ENCODE measurements at places on chromosomes 4 and X.

- no peak for DNase-seq
Observed at GRCh38 chr4:179398414-179398813, 1956.2 kb upstream of the AGA start.

DNA sequence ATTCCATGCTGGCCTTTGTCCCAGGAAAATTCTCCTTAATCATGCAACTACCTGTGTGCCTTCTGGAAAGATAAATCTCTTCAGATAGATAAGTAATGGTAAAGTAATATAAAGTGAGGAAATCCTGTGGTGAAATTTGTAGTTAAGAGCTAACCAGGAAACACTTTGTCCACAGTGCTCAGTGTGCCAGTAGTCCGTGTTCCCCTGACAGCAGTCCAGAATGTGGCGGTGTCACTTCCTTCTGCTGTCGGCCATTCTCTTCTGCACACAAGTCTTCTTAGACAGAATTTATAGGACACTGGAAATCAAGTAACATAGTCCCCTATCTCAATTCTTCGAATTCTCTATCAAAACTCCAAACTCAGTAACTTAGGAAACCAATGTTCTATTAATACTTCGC is 5.7 kb upstream of the CXXC4 start:
- DNase-seq, result no peak

DNA sequence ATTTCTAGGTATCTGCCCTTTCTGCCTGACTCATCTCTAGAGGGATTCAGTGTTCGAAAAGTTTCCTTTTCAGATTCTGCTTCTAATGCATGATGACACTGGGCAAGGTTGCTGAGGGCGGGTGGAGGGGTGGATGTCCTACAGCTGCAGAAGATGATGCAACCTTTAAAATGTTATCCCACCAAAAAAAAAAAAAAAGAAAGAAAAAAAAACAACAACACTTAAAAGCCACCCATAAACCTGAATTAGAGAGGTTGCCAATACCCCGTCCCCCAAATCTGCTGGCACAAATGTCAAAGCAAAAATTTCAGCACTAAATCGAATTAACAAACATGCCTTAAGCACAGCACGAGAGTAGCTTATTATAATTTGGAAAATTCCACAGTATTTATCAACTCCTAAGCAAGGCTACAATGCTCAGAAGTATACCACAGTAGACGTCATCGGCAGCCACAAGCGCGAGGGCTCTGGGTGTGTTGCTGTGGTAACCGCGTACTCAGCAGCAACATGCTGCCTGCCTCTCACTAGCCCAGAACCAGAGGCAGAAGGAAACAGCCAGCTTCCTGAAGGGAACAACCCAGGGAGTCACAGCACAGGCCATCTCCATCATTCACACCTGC is 167.5 kb upstream of the MAP3K15 start:
- peak; percentile 96 for DNase-seq

GRCh38 chr4:41657561-41657960 is 91.0 kb downstream of the PHOX2B start:
- DNase-seq, result no peak

GRCh38 chr4:78297116-78297800 is 240.1 kb downstream of the FRAS1 start:
- DNase-seq, result peak; percentile 20

DNA sequence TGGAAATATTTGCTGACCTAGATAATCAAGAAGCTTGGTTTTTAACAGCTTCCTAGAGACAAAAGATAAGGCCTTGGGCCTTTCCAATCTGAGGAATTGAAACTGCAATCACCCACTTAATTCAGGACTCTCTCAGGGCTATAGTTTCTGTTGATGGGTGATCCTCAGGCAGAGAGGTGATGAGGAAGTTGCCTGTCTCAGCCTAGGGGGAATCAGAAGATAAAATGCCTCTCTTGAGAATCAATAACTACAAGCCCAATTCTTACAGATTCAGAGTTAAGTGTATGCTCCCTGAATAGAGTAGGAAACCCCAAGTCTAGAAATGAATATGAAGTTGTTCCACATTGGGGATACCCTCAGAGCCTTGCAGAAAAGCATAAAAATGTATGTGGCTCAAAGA is 45.5 kb downstream of the NFKB1 start:
- DNase-seq, result no peak

GRCh38 chrX:27599928-27600327 is 9.8 kb downstream of the DCAF8L2 start:
- peak; percentile 36 for DNase-seq

GRCh38 chr4:87857789-87858188 is 25.0 kb downstream of the MEPE start:
- no peak for DNase-seq

GRCh38 chrX:8191022-8191421 is 20.0 kb upstream of the VCX2 start:
- DNase-seq, result no peak

GRCh38 chr4:86380181-86380724 is 20.4 kb upstream of the MAPK10 start:
- DNase-seq, result no peak

GRCh38 chr4:78534286-78534955 is 17.1 kb upstream of the ANXA3 start:
- peak; percentile 50 for DNase-seq

DNA sequence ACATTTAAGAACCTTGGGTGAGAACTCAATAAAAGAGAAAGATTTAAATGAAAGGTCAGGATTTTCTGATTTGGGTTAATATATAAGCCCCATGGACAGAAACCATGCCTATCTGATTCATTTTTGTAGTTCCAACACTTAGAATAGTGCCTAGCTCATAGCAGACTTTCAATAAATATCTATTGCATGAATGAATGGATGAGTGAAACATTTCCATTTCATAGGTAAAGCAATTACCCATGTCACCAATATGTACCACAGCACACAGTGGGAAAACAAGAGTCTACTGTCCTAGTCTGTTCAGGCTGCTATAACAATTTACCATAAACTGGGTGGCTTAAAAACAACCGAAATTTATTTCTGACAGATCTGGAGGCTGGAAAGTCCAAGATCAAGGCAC is 63.9 kb upstream of the PTPN13 start:
- DNase-seq, result no peak

DNA sequence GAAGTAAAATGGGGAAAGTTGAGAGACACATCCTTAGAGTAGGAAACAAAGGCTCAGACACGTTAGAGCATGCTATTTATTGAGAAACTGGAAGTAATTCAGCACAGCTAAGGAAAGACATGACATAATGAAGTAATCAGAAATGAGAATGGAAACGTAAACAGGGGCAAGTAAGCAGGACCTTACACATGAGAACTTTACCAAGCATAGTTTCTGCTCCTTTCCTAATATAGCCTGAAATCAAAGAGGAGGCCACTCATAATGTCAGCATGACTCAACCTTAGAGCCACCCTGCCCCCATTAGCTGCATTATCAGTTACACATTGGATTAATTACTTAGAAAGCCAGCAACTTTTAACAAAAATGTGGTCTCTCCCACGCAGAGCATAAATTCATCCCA is 558.3 kb upstream of the GRIA3 start:
- DNase-seq, result peak; percentile 3

DNA sequence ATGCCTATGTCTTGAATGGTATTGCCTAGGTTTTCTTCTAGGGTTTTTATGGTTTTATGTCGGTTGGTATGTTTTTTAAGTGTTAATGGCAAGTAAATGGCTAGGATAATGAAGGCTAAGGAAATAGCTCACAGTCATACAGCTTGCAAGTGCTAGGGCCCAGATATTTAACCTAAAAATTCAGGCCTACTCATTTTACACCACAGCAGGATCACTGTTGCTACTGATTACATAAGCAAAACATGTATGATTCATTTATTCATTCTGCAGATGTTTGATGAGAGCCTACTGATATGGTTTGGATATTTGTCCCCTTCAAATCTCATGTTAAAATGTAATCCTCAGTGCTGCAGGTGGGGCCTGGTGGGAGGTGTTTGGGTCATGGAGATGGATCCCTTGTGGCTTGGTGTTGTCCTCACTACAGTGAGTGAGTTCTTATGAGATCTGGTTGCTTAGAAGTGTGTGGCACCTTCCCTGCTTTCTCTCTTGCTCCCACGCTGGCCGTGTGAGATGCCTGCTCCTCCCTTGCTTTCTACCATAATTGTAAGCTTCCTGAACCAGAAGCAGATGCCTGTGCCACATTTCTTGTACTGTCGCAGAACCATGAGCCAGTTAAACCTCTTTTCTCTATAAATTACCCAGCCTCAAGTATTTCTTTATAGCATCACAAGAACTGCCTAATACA is 175.5 kb downstream of the MAPK10 start:
- DNase-seq, result peak; percentile 19

- DNase-seq, result no peak
Observed at GRCh38 chrX:129984111-129984958, 1.9 kb downstream of the BCORL1 start.

GRCh38 chr4:87326460-87326859 is 3.8 kb upstream of the HSD17B13 start:
- no peak for DNase-seq

GRCh38 chr4:174279433-174280155 is 3.9 kb downstream of the FBXO8 start:
- no peak for DNase-seq

DNA sequence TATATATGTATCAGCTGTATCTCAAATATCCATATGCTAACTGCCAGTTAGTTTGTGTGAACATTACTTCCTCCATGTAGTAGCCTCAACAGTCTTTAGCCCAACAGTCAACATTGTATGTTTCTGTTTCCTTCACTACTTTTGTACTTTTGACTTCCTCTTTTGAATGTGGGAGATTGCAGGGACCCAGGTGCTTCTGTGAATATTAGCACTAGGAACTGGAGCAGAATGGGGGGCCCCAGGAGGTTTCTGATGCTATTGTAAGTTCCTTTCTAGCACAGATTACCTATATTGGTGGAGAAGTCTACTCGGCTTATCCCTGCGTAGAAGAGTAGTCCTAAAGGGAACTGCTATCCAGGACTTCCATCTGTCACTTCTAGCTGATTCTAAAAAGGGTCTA is 2.3 kb downstream of the PLAC8 start:
- no peak for DNase-seq

GRCh38 chrX:40663078-40663740 is 15.8 kb upstream of the CXorf38 start:
- no peak for DNase-seq

DNA sequence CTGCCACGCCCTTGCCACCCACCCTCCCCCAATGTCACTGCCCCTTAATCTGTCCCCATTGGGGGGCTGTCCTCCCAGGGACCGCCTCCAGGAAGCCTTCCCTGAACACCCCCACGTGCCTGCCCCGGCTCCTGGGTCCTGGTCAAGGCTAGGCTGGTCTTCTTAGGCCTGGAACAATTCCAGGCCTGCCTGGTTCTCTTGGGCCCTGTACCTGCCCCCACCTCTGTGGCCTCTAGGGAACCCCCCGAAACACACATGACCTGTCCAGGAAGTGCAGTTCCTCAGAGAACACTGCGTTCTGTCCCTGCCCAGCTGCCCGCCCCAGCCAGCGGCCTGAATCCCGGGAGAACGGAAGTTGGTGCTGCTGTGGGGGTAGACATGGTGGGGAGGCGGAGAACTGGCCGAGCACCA is 5.1 kb downstream of the MXD4 start:
- DNase-seq, result no peak

GRCh38 chr4:112759313-112759712 is 122.4 kb downstream of the LARP7 start:
- DNase-seq, result no peak

DNA sequence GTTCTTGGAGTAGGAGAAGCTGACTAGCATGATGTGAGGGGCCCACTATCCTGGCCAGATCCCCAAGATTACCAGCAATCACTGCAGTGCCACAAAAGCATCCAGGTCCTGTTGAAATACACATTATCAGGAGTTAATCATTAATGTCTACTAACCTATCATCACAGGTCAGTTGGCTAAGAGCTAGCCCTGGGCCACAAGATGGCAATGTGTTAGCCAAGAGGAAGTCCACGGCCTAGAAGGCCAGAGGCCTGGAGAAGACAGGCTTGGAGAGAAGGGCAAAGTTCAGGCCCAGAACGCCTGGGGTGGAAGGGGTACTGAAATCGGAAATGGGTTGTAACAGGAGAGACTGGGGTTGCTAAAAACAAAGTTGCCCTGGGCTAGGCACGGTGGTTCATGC is 19.9 kb upstream of the KIAA1210 start:
- no peak for DNase-seq

- DNase-seq, result no peak
Observed at GRCh38 chr4:174627473-174627872, 105.2 kb upstream of the HPGD start.

DNA sequence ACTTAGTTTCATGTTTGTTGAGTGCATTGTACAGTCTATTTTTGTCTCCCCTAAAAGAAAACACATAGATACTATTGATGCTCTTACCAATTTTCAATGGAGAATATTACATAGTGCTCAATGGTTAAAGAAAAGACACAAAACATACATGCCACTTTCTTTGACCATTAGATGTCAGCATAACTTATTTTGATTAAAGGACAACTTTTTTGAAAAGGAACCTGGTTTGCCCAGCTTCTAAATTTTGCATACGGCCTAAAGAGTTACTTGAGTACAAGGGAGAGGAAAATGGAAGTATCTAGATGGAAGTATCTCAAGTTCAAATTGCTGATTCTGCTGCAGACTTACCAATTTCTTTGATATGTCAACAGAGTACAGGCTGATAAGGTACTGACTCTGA is 68.5 kb downstream of the METTL14 start:
- DNase-seq, result no peak

- no peak for DNase-seq
Observed at GRCh38 chrX:42463706-42464490, 314.1 kb downstream of the PPP1R2C start.

- peak; percentile 83 for DNase-seq
Observed at GRCh38 chr4:56804551-56804950, 16.9 kb downstream of the SPINK2 start.

- no peak for DNase-seq
Observed at GRCh38 chr4:127174616-127175015, 458.1 kb upstream of the INTU start.

DNA sequence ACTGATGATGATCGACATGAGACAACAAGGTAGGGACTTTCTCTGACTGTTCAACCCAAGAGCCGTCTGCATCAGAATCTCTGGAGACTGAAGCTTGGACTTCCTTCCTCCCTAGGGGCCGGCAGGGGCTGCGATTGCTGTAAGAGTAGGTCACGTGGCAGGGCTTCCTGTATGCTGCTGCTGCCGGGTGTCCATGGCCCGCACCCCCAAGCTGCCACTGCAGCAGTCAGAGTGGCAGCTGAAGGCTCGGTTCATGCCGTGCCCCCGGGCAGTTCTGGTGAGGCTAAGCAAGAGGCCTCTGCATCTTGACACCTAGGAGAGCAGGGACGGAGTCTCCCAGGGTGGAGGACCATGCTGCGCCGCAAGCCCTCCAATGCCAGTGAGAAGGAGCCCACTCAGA is at the start of gene SASH3:
Gene SASH3, plus strand, starts transcription at position 203 of the 400 bp plus-strand sequence. Its CDS starts 149 bp downstream, at position 352.
- no peak for DNase-seq

DNA sequence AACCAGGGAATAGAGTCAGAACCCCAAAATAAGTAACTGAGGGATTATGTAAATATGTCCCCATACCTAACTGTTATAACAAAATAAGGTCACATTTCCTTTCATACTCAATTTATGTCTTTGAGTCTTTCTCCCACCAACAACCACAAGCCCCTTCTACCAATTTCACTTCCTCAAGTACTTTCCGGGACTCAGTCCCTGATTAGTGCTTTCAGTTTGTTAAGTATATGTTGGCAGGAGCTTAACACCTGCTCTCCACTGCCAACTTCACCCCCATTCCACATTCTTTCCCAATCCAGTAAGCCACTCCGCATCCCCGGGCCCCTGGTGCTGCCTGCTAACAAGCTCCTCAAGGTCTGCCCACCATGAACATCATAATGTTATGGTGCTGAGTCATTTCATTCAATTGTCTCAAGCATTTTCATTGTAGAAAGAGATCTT is 71.3 kb upstream of the SPRY1 start:
- DNase-seq, result peak; percentile 61

- no peak for DNase-seq
Observed at GRCh38 chrX:47748576-47748975, 88.1 kb upstream of the ZNF81 start.

- no peak for DNase-seq
Observed at GRCh38 chrX:150692831-150693724, at the start of gene MTMR1. Gene MTMR1 (plus strand): TSS chrX:150693396. CDS start chrX:150693531, 135 bp downstream.
